NCI-H2171 (cell line): ENCODE measurements at places on chromosomes 7 and 10.

GRCh38 chr7:116918704-116919103, 34.6 kb upstream of the ST7 start:
- no peak for DNase-seq

- no peak for DNase-seq
Measured at GRCh38 chr10:59843748-59844147, 62.6 kb downstream of the CCDC6 start.

GRCh38 chr10:67609996-67610793, 85.8 kb downstream of the CTNNA3 start:
- DNase-seq, result no peak

GRCh38 chr10:31677195-31678138, 251.2 kb downstream of the ARHGAP12 start:
- no peak for DNase-seq

DNA sequence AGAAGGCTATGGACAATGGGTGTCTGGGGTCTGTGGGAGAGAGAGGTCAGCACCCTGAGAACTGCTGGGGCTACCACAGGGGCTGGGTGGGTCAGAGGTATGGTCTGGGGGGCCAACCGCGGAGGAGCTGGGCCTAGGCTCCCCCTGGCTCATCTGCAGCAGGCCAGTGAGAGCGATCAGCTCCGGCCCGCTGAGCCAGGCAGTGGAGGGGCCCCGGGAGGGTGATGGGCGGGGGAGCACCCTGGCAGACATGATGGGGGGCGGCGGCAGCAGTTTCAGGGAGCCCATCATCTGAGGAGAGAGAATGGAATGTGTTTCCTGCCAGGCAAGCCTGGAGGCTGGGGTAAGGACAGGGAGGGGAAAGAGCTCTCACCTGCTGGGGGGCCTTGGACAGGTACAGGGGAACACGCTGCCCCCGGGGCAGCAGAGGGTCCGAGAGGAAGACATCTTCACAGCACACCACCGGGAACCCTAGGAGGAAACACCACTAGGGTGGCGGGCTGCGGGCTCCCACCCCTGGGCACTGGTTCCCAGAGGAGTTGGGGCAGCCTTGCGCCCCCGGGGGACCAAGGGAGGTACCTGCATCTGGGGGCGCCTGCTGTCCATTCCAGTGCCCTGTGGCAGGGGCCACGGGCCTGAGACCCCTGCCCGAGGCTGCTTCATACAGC, 1.3 kb downstream of the SAP25 start:
- DNase-seq, result no peak

DNA sequence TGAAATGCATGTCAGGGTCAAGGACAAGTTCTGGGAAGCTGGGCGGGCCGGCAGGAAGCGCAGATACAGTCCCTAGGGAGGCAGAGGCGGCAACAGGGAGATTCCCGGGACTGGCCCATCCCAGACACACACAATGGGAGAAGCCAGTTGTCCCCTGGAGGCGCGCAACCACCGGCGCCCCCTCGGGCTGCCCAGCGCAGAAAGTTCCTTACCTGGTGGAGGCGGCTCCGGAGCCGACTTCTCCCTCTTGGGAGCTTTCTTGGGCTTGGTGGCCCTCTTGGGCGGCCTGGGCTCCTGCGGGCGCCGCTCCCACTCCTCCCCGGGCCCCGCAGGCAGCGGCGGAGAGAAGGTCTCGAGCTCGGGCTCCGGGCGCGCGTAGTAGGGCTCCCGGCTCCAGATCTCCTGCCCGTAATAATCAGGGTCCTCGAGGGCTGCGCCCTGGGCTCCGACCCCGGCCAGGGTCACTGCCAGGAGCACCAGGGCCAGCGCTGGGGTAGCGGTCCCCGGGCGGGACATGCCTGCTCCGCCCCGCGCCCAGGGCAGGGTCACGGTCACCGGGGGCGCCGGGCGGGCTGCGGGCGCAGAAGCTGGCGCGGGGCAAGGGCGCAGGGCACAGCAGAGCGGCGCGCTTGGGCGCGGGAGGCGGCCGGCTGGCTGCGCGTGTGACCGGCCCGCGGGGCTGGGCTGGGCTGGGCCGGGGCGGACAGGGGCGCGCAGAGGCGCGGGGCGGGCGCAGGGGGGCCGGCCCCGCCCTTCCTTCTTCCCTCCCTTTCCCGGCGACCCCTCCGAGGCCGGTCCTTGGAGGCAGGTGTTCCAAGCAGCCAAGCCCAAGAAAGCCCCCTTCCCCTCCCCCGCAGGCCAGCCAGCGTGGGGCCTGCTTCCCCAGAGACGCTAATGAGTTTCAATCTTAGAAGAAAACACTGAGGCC, at the start of gene CPXM2:
CPXM2 (minus strand) TSS at position 664 of the 928 bp plus-strand sequence; CDS start at position 516, 148 bp downstream.
- DNase-seq, result no peak

- no peak for DNase-seq
Measured at GRCh38 chr7:123795917-123796316, 47.1 kb upstream of the WASL start.

DNA sequence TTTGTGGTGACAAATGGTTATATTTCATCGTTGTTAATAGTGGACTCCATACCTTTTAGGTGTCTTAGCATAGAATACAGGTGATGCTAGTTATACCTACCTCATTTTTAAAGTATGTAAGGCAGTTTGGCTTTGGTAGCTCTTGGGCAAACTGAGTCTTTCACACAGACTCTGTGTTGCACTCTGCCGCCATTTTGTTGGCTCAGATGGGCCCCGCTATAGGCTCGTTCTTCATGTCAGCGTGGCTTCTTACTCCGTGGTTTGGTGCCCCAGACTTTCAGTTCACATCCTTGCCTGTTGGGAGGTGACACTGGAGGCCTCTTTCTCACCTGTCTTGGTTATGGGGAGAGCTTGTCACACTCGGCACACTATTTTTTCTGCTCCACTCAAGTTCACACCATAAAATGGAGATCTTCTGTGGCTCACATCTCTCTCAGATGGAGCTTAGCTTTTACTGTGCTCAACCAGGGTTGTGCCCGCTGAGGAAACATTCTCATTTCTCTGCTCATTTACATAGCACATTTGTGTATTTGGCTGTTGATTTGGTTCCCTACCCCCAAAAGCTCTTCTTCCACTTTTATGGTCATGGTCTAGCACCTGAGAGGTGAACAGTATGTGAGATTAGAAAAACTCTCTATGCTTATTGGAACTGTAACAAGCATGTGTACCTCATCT, 178.5 kb downstream of the ARID5B start:
- DNase-seq, result no peak

DNA sequence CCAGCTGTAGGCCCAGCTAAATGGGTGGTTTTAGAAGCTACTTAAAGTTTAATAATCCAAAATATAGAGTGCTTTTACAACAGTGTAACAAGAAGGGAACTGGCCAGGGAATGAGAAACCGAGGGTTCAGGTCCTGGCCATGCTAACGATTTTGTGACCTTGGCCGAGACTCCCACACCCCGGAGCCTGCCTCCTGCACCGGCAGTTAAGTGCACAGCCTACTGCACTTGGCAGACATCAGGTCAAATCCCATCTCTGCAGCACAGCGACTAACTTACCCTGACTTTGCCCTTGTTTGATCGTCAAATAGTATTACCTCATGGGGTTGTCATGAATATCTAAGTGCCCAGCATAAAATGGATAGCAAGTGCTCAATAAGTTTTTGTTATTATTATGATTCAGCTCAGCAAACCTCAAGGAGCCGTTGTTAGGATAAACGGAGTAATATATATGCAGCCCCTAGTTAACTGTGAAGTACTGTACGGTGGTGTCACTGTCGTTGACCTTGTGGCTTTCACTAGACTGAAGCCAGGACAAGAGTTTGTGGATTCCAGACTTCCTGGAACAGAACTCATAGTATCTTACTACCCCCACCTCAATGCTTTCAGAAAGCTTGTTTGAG, 35.5 kb downstream of the LYZL1 start:
- DNase-seq, result no peak

GRCh38 chr10:78865931-78866717, 202.6 kb upstream of the ZMIZ1 start:
- no peak for DNase-seq

- DNase-seq, result no peak
Measured at GRCh38 chr10:77641344-77641743, 3.7 kb upstream of the KCNMA1 start.

DNA sequence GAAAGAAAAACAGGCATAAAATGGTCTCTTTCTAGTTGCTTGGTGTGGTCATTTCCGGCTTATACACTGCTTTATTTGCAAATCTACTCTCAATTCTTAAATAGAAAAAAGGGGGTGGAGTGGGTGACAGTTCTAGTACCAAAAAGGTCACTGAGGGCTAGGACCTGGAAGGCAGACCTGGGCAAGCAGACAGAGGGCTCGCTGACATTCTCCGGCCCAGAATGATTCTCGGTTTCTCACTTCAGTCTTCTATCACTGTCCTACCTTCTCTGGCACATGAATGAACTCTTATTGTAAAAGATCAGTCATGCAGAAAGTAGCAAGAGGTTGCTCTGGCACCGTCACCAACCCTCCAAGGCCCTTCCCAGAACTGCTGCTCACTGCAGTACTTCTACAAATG, 54.0 kb downstream of the MALSU1 start:
- DNase-seq, result no peak

DNA sequence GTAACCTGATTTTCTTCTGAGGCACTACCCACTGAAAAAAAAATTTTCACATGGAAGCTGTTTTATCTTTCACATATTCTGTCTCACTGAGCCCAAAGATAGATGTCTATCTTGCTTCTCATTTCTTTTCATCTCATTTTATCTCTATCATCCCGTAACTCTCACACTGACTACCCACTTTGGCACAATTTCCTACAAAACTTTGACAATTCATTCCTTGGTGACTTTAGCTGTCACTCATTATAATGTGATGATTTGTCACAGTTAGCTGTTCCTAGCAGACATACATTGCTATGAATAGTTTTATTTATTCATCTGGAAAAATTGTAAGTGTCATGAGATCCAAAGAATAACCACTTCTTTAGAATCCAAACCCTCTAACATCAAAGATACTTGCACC, 589.9 kb upstream of the TEX47 start:
- no peak for DNase-seq

- no peak for DNase-seq
Measured at GRCh38 chr7:158281441-158281840, 306.2 kb downstream of the PTPRN2 start.

- DNase-seq, result no peak
Measured at GRCh38 chr7:32533276-32534029, 38.2 kb downstream of the AVL9 start.

DNA sequence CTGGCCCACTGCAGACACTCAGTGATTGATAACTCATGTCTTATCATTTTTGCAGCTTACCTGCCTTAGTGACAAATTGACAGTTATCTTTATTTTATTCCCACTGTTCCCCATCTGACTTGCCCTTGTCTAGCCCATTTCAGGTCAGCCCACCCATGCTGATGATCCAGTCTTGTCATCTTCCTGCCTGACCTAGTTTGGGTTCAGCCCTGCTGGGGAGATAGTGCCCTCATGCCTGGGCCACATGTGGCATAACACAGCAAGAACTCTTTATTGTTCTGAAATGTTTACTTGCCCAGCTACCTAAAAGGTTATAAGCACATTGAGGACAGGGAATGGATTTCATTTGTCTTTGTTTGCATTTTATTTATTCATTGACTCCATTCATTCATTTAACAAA, 75.6 kb downstream of the ENTPD1 start:
- no peak for DNase-seq

- no peak for DNase-seq
Measured at GRCh38 chr7:34143402-34143801, 238.1 kb downstream of the BMPER start.

- DNase-seq, result peak; percentile 61
Measured at GRCh38 chr10:48627984-48628609, 23.2 kb upstream of the ARHGAP22 start.

DNA sequence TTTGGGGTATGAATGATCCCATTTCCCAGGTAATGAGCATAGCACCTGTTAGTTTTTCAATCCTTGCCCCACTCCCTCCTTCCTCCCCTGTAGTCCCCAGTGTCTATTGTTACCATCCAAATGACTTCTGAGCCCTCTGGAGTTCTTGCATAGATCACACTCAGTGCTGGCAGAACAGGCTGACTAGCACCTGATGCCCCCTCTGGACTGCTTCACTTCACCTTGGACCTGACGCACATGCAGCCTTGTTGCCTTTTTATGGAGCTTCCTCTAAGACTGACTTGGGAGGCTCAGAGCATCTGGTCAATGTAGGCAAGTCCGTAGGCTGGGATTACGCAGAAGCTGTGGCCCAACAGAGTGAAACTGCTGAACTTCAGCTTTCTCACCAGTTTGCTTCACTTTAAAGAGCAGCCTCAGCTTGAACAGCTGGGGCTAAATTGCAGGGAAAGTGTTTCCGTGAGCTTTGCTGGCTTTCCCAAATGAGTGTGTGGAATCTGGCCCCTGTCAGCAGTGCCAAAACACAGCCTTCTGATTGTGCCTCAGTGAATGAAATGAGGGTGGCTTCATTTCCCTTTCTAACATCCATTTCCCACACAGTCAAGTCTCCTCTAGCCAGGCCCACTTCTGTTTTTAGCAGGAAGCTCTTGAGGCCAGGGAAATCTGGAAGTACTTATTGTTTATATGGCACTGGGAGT, 48.5 kb downstream of the NXPH1 start:
- DNase-seq, result no peak

GRCh38 chr7:42926204-42926603, 5.8 kb downstream of the PSMA2 start:
- DNase-seq, result no peak

- DNase-seq, result no peak
Measured at GRCh38 chr7:100390286-100391009, 17.2 kb downstream of the PILRA start.

DNA sequence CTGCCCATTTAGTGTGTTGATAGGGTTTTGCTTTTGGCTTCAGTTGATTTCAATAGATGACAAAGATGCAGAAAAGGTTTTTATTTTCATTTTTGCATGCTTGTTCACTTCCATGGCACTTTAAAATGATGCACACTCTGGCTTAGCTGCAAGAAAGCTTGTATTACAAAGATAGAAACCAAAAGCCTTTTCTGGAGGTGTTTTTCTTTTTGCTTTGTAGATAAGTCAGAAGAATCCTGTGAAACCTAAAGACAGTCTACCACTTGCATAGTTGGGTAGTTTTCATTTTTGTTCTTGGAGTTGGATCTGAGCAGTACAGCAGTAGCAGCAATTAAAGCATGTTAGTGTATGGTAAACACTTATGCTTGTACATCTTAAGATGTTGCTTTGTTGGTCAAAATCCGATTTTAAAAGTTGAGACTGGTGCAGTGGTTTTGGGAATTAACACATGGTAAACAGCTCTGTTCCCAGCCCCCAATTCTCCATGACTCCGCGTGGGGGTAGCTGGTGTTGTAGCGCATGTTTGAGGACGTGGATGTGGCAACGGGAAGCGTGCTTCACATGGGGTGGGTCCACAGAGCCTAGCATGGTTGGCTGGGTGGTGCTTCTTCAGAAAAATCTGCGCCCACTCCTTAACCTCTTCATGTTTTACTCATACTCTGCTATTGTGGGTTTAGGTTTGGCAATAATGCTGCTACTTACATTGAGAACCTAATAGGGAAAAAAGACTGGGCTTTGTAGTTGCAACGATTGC, 19.8 kb downstream of the CCNY start:
- DNase-seq, result no peak

DNA sequence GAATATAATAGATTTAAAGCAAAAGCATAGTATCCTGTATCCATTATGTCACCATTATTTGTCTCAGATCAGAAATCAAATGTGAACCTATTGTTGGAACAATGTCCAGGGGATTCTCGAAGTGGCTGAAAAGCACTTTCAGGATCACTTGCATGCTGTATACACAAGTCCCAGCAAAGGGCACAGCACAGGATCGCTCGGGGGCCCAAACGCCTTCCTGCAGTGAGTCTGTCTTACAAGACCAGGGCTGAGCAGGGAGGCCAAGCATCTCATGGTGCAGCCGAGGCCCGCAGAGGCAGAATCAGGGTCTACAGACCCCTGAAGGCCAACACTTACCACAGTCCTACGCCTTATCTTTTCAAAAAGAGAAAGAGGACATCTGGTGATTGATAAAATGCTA, 92.3 kb downstream of the TNS3 start:
- DNase-seq, result no peak

GRCh38 chr7:10483671-10484070, 490.0 kb upstream of the PHF14 start:
- no peak for DNase-seq
